ENCODE measurements at places on chromosomes 1 and 21. TPM values are rescaled to one million over a fixed set of nuclear protein-coding genes. Genes with fewer than 3 reads are reported as not detected.

Gene VPS45
- total RNA-seq = 28.3 TPM

GRCh38 chr1:153597206-153597605 lies 15.7 kb downstream of the S100A16 start:
- no peak overlapping the region for H3K4me3 ChIP-seq
- no peaks in the 10 kb centered on the region for H3K36me3 ChIP-seq
- peak overlapping the region; percentile 69 for H3K27ac ChIP-seq
- peak; percentile 51 for DNase-seq
- H3K4me1 ChIP-seq = peaks cover 17% of the 10 kb centered on the region
- no peaks in the 10 kb centered on the region for H3K27me3 ChIP-seq

- no peak for DNase-seq
- H3K4me1 ChIP-seq = no peaks in the 10 kb centered on the region
- H3K27ac ChIP-seq = no peak overlapping the region
- no peaks in the 10 kb centered on the region for H3K36me3 ChIP-seq
Measured at GRCh38 chr1:15139654-15140350, 13.7 kb upstream of the TMEM51 start.

- DNase-seq = no peak
- peaks cover 7% of the 10 kb centered on the region for H3K36me3 ChIP-seq
- H3K4me3 ChIP-seq = no peak overlapping the region
- H3K27me3 ChIP-seq = no peaks in the 10 kb centered on the region
Measured at GRCh38 chr1:221715321-221716169, 26.3 kb downstream of the DUSP10 start.

GRCh38 chr1:10980094-10980577 lies 32.3 kb upstream of the TARDBP start:
- H3K4me1 ChIP-seq = no peaks in the 10 kb centered on the region
- H3K27me3 ChIP-seq = peaks cover 27% of the 10 kb centered on the region
- no peaks in the 10 kb centered on the region for H3K36me3 ChIP-seq
- no peak overlapping the region for H3K4me3 ChIP-seq
- DNase-seq = no peak
